ENCODE measurements at places on chromosomes 3 and 15.

GRCh38 chr15:55954862-55955605, 38.4 kb downstream of the NEDD4 start:
- DNase-seq: no peak

- DNase-seq: no peak
Observed at GRCh38 chr3:150317469-150317868, 90.6 kb upstream of the TSC22D2 start.

- DNase-seq: no peak
Observed at GRCh38 chr3:123283074-123283473, 81.3 kb downstream of the SEC22A start.

DNA sequence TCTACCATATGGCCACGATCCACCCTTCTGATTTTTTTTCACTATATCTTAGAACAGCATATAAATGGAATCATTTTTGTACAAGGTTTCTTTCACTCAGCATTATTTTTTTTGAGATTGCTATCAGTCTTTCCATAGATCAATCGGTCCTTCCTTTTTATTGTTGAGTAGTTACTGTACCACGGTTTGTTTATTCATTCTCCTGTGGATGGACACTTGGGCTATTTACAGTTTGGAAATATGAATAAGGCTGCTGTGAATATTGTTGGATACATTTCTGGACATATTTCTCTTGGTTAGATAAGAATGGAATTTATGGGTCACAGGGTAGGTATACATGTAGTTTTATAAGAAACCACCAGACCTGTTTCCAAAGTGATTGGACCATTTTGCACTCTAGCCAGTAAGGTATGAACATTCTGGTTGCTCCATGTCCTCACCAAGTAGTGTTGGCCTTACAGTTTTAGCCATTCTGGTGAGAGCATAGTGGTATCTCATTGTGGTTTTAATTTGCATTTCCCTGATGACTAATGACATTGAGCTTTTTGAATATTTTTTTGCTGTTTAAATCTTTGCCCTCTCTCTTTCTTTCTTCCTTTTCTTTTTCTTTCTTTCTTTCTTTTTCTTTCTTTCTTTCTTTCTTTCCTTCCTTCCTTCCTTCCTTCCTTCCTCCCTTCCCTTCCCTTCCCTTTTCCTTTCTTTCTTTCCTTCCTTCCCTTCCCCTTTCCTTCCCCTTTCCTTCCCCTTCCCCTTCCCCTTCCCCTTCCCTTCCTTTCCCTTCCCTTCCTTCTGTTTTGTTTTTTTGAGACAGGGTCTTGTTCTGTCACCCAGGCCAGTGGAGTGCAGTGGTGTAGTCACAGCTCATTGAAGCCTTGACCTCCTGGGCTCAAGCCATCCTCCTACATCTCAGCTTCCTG, 49.2 kb downstream of the LRRK1 start:
- DNase-seq: no peak

DNA sequence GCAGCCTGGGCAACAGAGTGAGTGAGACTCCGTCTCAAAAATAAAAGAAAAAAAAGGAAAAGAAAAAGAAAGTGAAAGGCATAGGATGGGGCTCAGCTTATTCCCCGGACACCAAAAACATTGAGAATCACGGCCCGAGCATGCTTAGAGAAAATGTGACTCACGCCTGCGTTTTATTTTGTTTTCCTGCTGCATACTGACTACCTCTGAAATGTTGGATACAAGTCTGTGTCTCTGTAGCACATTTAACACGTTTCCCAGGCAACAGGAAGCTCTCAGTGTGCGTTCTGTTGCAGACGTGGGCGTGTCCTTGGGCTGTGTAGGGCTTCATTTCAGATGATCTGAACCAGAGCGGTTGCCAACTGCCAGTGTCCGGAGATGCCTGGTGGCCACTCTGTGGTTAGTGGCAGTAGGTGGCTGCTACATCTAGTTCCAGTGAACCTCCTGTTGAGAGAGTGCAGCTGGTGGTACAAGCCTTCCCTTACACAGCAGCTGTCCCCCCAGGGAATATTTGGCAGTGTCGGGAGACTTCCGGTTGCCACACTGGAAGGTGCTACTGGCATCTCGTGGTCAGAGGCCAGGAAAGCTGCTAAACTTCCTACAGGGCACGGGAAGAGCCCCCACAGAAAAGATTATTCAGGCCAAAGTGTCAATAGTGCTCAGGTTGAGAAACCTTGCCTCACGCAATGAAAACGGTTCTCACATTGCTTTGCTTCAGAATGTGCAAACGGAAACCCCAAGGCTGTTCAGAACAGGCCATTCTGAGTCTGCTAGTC, 3.0 kb downstream of the SLC51A start:
- DNase-seq: no peak

DNA sequence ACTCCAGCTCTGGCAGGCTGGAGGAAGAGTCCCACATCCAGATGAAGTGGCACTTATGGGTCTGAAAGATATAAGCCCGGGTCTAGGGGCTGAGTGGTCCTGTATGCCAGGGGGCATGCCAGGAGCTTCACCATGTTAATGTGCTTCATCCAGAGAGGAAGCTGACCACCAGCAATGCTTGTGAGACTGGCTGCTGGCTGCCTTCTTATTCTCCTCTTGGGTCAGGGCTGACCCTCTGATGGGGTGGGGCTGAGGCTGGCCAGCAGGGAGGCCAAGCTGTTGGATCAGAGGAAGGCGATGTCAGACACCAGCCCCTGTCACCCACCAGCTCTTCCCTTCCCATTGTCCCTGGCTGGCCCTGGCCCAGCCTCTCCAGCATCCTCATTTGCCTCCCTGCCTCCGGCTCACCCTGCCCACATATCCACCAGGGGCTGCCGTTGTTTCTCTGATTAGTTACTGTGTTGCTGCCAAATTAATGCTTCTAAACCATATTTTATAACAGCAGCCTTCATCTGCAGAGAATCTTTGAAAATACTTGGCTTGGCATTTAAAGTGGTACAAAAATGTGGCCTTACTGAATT, 20.4 kb upstream of the PSTPIP1 start:
- no peak for DNase-seq

DNA sequence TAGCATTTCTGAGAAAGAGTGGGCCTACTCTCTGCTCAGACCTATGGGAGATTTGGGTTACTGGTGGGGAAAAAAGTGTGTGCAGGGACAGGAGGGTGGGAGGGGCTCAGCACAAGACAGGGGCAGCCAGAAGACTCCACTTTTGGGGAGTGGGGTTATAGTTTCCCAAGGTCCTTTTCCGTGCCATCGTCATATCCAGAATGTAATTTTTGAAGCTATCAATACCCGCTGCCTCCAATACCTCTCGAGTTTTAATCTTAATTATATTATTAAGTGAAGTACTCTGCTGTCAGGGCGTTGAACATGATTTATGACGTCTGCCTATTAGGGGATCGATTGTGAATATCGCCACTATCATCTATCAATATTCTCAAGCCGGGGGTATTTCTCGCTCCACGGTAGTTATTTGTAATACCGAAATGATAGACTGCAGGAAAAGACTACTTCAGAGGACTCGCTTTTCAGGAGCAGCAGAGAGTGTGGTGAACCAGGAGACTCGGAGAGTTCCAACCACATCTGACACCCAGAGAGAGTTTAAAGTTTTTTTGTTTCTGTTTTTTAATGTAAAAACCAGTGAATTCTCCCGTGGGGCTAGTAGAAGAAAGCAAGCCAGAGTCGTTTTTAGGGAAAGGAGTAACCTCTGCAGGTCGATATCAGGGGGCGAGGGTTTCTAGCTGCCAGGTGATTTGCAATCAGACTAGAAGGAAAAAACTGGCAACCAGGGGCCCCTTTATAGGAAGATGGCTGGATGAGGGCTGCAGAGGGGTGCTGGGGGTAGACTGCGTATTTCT, 20.6 kb downstream of the NR2F2 start:
- DNase-seq: no peak

DNA sequence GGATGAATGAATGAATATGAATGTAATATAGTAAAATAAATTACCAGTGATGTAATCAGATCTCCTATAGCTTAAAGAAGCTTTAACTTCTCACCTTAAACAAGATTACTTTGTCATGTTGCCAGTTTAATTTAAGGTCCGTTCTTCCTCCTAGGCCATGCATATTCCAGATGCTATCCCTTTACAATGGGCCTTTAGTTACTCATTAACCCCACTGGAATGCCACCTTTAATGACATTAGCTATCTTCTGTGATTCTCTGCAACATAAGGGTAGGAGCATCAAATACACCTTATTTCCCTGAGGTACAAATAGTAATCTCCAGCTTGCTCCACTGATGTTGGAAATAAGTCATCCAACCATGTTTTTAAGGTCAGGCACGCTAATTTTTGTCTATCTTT, 63.0 kb upstream of the TIMP4 start:
- no peak for DNase-seq

GRCh38 chr3:192422321-192422996, 304.9 kb downstream of the FGF12 start:
- DNase-seq: no peak

GRCh38 chr3:168473334-168473890, 377.7 kb upstream of the GOLIM4 start:
- no peak for DNase-seq

GRCh38 chr15:84844964-84845363, 27.8 kb downstream of the ALPK3 start:
- no peak for DNase-seq

- no peak for DNase-seq
Observed at GRCh38 chr3:31890742-31891469, 90.2 kb downstream of the OSBPL10 start.

DNA sequence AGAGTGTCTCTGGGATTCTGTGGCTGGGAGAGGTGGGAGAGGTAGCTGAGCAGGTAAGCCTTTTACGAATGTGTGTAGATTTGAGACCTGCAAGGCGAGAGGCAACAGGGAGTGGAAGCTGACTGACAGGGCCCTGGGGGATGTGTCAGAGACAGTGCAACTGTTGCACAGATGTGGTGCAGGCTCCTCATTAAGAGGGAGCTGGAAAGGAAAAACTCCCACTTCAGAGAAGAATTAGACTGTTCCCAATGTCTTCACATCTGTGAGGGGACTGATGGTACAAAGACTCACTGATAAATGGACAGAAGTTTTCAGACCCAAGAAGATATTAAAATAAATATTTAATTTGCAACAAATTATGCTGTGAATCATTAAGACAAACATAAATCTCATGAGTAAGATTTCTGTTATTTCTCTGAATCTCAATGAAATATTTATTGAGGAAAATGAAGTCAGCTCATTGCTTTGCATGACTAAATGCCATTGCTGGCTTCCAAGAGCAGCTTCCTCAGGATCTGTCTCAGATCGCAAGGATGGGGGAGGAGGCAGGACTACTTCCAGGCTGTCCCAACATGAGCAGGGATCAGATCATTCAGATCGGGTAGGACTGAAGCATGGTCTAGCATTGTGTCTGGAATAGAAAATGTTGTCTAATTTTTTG, 127.3 kb upstream of the ROPN1 start:
- DNase-seq: no peak

GRCh38 chr3:150495149-150495548, 51.1 kb downstream of the SERP1 start:
- no peak for DNase-seq

GRCh38 chr3:193660698-193661411, 67.8 kb downstream of the OPA1 start:
- no peak for DNase-seq
